ENCODE measurements at places on chromosomes 7 and 10.

DNA sequence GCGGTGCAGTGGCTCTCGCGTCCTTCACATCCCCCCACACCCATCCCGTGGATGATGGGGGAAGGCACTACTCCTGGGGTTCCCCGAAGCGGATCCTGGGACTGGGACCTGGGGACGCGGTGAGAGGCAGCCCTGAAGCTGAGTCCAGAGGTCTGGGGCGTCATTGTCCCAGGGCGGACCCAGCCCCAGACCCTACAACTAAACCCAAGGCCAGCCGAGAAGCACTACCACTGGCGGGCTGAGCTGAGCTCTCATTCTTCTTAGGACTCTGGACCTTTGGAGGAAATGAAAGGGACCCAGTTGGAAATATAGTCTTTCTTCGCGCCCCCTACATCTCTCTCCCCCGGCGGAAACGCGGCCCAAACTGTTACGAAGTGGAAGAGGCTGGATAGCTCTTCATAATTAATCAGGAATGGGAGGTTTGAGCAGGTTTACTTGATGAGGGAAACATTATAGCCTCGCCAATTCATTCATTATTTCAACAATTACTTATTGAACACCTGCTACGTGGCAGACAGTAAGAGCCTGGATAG lies 389 bp upstream of the FBXL15 start:
- no peak for DNase-seq

- no peak for DNase-seq
Measured at GRCh38 chr10:44993922-44994751, 6.6 kb upstream of the ZNF22 start.

GRCh38 chr7:125424721-125425120 lies 495.1 kb upstream of the POT1 start:
- no peak for DNase-seq

- no peak for DNase-seq
Measured at GRCh38 chr7:91327346-91327745, 63.1 kb downstream of the FZD1 start.

- no peak for DNase-seq
Measured at GRCh38 chr7:17301471-17302456, 3.3 kb downstream of the AHR start.

GRCh38 chr7:47142867-47143175 lies 439.1 kb downstream of the TNS3 start:
- no peak for DNase-seq

- DNase-seq = no peak
Measured at GRCh38 chr10:69057951-69058297, 30.0 kb upstream of the SRGN start.

GRCh38 chr10:12622691-12623090 lies 273.3 kb downstream of the CAMK1D start:
- no peak for DNase-seq

- DNase-seq = no peak
Measured at GRCh38 chr7:155809332-155809946, 2.8 kb downstream of the SHH start.

DNA sequence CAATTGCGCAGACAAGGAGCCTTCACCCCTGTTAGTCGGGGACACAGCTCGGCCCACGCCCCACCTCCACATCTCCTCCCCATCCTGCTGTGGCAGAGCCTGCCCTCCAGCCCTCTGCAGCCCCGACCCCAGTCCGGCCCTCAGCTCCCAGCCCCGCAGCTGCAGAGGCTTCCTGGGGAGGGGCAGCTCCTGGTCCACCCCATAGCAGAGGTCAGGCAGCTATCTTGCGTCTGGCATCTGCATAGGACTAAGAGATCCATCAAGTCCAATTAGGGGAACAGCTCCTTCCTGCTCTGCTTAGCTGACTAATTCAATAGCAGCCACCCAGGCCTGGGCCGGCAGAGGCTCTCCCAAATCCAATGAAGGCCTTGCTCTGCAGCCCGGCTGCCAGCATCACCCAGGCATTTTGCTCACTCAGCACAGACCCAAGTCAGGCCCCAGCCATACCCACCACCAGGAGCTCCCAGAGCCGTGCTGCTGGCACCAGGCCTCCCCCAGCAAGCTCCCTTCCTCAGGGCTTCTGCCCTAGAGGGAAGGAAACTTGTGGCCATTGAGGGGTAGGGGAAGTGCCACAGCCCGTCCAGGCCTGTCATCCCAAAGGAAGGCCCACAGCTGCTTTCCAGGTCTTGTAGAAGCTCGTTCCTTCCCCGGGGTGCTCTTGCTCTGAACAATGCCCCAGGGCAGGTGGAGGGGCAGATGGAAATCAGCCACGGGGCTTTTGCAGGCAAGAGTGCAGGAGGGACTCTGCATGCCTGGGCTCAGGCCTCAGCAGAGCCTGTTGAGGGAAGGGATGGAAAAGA lies 106.2 kb upstream of the RET start:
- DNase-seq = no peak

DNA sequence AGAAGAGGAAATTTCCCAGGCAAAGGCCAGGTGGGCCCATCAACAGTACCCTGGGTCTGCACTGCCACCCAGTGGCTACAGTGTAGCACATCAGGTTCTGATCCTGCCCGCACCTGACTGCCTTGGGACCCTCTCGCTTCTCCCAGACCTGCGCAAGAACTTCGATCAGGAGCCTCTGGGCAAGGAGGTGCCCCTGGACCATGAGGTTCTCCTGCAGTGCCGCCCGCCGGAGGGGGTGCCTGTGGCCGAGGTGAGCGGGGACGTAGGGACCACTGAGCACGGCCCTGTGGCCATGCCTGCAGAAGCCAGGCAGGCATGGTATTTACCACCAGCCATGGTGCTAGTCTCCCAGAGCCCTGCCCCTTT lies 33.9 kb upstream of the SLC29A3 start:
- DNase-seq = no peak

- no peak for DNase-seq
Measured at GRCh38 chr10:19576576-19576975, 239.7 kb upstream of the PLXDC2 start.

GRCh38 chr7:51352174-51353100 lies 35.8 kb upstream of the COBL start:
- DNase-seq = no peak

- no peak for DNase-seq
Measured at GRCh38 chr10:33303988-33304387, 30.5 kb downstream of the NRP1 start.

- no peak for DNase-seq
Measured at GRCh38 chr7:153258686-153259085, 499.1 kb downstream of the ACTR3B start.

DNA sequence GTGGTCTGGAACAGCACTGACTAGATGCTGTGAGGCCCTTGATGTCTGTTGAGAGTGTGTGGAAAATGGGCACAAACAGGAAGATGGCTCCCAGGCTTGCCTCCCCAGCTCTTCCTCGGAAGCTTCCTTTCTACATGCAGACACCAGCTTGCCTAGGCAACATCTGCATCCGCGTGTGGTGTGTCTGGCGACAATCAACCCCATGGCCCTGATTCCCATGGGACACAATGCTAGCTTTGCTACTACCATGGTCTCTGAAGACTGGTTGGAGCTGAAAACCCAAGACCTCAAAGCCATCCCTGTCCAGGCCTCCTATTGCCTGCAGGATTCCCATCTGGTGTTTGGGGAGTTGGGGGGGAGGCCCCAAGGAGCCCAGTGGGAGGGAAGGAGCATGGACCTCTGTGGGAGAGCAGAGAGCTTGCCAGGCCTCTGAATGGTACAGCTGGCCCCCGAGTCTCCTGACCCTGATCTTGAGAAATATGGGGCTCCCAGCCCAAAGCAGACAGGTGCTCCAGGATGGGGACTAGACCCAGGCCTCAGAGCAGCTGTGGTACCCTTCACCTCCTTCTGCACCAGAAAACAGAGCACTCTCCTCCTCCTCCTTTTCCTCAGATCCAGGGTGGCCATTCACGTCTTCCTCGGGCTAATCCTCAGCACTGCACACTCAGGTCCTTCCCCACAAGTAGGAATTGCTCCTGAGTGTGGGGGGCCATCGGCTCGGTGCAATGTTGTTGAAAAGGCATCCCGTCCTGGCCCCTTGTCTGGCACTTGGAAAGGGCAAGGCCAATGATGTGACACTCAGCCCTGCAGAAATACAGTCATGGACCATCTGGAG lies 57.6 kb downstream of the ARHGAP22 start:
- DNase-seq = no peak

DNA sequence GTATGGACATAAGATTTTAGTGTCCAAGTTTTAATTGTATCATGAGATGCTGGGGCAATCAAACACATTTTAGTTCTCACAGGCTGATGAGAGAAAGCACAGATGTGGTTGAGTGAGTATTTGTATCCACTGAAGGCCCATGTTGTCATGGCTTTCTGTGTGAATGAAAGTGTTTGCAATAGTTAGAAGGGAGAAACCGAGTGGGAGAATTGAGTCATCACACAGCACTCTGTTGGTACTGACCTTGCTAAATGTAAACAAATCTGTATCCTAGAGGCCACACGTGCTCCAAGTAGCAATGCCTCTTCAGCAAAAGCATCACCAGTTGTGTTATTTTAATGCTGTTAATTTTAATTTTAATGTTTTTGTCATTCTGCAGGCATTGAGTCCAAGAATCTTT lies 121.2 kb downstream of the EMX2 start:
- DNase-seq = no peak

GRCh38 chr7:148362541-148362940 lies 228.0 kb upstream of the C7orf33 start:
- DNase-seq = no peak

DNA sequence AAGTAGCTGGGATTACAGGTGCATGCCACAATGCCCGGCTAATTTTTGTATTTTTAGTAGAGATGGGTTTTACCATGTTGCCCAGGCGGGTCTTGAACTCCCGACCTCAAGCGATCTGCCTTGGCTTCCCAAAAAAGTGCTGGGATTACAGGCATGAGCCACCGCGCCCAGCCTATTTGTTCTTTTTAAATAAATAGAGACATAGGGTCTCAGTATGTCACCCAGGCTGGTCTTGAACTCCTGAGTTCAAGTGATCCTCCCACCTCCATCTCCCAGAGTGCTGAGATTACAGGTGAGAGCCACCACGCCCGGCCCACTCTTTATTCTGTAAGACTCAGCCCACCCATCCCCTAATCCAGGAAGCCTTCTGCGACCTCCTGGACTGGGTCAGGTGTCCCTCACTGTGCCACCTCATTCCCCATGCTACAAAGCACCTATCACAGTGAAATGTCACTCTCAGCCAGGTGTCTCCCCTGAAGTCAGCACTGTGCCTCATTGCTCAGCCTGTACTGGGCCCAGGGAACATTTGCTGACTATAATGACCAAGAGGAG lies 2.8 kb downstream of the TMEM120A start:
- DNase-seq = no peak

GRCh38 chr7:2432910-2433712 lies 29.7 kb downstream of the CHST12 start:
- no peak for DNase-seq

GRCh38 chr10:79498291-79498829 lies 14.0 kb upstream of the EIF5AL1 start:
- DNase-seq = no peak

DNA sequence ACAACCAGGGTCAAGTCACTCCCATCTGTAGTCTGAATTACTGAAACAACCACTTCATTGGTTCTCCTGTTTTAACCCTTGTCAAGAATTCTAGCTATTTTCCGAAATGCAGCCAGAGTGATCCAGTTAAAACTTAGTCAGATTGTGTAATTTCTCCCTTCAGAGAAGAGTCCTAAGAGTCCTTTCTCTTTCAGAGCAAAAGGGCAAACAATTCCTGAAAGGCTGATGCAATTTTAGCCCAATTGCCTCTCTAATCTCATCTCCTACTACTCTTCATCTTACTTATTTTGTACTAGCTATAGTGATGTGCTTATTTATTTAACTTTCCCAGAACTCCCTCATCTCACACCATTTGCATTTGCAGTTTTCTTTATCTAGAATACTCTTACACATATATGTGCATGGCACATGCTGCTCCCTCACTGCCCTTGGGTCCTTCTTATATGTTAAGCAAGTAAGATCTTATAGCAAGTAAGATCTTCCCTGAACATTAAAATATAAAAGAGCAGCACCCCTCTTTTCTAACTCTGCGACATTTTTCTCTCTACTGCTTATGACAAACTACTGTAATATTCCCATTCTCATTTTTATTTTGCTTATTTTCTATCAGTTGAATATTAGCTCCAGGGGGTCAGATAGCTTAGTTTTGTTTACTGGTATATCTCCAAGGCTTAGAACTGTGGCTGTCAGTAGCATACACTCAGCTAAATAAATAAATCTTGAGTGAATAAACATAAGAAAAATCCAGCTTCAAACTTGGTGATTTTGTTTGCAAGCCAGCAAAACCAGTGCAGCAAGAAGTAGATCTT lies 44.6 kb downstream of the HGF start:
- no peak for DNase-seq

- DNase-seq = no peak
Measured at GRCh38 chr7:5673125-5673524, 108.3 kb downstream of the RNF216 start.

GRCh38 chr7:155796381-155797261 lies 15.6 kb downstream of the SHH start:
- no peak for DNase-seq

- DNase-seq = no peak
Measured at GRCh38 chr7:72064916-72065315, 347.2 kb downstream of the CALN1 start.

GRCh38 chr7:159049266-159050025 lies 95.2 kb downstream of the VIPR2 start:
- no peak for DNase-seq

- DNase-seq = no peak
Measured at GRCh38 chr10:13834581-13835286, 248.0 kb downstream of the PRPF18 start.

DNA sequence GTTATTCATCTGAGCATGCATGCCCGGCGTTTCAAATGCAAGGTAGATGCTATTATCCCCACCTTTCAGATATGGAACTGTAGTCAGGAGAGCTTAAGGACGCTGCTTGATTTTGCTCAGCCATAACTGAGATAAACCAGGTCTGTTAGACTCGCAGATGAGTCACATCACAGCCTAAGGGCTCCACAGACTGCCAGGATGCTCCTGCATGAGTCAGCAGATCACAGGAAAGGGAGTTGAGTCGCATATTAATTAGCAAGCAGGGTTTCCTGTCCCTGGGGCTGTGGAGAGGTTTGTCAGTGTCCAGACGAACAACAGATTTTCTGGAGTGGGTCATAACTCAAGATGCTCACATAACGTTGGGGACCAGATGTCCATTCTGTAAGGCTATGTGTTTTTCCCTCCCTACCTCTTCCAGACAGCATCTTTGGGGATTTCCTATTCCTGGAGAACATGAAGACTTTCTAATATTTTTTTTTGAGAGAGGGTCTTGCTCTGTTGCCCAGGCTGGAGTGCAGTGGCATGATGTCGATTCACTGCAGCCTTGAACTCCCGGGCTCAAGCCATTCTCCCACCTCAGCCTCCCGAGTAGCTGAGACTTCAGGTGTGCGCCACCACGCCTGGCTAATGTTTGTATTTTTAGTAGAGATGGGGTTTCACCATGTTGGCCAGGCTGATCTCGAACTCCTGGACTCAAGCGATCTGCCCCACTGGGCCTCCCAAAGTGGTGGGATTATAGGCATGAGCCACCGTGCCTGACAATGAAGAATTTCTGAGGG lies 36.7 kb downstream of the PFKFB3 start:
- no peak for DNase-seq

- no peak for DNase-seq
Measured at GRCh38 chr7:22896917-22897316, 74.3 kb upstream of the TOMM7 start.
